Activated naive CD4-positive, alpha-beta T cell treated with Interleukin-2 at 50 U/mL for 16 hours (primary cell): ENCODE measurements at places on chromosomes 1 and 21.

DNA sequence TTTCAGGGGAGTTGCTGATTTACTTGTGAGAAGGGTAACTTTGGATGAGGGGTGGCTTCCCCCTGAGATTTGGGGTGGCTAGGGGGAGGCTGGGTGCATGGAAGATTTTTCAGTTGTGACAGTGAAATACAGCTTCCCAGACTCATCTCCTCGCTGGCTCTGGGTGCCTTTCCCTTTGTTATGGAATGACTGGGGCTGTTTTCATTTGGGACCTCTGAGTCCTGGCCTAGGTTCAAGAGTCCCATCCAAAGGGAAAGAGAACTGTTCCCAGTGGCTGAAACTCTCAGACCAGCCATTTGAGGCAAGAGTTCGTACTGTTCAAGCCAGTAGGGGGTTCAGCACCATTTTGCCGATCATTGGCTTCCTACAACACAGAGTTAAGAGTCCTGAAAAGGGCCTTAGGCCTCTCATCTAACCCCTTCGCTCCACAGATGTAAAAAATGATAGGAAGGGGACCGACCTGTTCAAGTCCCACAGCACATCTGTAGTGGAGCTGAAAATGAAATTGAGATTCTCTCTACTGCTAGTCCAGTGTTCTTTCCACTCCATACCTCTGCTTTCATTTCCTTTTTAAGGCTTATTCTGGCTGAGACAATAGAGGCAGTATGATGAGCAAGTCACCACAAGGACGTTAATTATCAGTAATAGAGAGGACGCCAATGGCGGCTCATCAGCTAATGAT is 958 bp downstream of the DDR2 start:
- no peak for DNase-seq

GRCh38 chr1:71240656-71241055 is 159.8 kb upstream of the ZRANB2 start:
- no peak for DNase-seq

DNA sequence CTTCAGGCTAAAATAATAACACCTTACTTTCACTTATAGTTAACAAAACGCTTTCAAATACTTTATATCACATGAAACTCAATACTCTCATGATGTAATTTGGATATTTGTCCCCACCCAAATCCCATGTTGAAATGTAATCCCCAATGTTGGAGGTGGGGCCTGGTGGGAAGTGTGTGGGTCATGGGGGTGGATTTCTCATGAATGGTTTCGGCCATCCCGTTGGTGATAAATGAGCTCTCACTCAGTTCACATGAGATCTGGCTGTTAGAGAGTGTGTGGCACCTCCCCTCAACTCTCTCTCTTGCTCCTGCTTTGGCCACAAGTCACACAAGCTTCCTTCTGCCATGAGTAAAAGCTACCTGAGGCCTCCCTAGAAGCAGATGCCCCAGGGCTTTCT is 22.5 kb upstream of the PTGFRN start:
- no peak for DNase-seq

- DNase-seq = no peak
Observed at GRCh38 chr1:40868051-40868723, 6.0 kb upstream of the CITED4 start.

- DNase-seq = no peak
Observed at GRCh38 chr21:34844924-34845238, 176.1 kb downstream of the CLIC6 start.

GRCh38 chr1:240178366-240178765 is 86.7 kb downstream of the FMN2 start:
- DNase-seq = no peak

GRCh38 chr1:35675773-35676172 is 34.4 kb upstream of the PSMB2 start:
- DNase-seq = no peak

GRCh38 chr1:93592551-93592949 is 89.1 kb downstream of the BCAR3 start:
- no peak for DNase-seq

GRCh38 chr1:37556712-37557196 is at the start of gene DNALI1:
Gene DNALI1 (plus strand): TSS chr1:37556940. CDS start chr1:37556995, 55 bp downstream.
- DNase-seq = no peak

- DNase-seq = no peak
Observed at GRCh38 chr1:224779536-224779935, 149.9 kb upstream of the DNAH14 start.

DNA sequence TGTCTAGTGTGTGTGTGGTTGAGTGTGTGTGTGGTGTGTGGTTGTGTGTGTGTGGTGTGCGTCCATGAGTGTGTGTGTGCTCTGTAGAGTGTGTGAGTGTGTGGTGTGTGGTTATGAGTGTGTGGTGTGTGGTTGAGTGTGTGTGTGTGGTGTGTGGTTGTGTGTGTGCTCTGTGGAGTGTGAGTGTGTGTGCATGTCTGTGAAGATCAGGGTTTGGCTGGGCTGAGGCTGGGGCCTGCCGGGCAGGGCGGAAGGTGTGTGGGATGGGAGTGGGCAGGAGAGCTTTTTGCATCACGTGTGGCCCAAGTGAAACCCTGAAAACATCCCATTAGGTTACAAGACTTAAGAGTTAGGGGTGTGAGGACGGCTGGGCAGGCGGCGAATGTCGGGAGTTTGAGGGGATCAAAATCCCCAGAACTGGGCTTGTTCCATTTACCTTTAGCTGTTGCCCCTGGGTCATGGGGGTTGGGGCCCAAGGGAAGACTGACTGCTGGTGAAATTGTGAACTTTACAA is 2.9 kb upstream of the FCMR start:
- DNase-seq = peak; percentile 27

DNA sequence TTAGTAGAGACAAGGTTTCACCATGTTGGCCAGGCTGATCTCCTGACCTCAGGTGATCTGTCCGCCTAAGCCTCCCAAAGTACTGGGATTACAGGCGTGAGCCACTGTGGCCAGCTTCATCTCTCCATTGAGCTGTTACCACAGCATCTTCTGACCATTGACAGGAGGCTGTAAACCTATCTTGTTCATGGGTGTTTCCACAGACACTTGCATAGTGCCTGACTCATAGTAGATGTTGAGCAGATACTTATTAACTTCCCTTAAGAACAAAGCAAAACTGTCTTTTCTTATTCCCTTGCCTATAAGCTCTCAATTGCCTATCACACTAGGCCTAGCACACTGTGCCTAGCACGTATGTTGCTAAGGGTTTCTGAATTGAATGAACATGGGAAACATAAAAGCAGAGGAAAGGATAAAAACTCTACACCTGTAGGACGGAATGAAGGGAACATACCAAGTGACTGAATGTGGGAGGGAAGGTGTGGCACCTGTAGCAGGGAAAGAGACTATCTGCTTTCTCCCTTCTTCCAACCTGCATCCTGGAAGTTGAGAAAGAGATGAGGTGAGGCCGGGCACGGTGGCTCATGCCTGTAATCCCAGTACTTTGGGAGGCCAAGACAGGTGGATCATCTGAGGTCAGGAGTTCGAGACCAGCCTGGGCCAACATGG is 1.2 kb upstream of the C1orf54 start:
- no peak for DNase-seq

DNA sequence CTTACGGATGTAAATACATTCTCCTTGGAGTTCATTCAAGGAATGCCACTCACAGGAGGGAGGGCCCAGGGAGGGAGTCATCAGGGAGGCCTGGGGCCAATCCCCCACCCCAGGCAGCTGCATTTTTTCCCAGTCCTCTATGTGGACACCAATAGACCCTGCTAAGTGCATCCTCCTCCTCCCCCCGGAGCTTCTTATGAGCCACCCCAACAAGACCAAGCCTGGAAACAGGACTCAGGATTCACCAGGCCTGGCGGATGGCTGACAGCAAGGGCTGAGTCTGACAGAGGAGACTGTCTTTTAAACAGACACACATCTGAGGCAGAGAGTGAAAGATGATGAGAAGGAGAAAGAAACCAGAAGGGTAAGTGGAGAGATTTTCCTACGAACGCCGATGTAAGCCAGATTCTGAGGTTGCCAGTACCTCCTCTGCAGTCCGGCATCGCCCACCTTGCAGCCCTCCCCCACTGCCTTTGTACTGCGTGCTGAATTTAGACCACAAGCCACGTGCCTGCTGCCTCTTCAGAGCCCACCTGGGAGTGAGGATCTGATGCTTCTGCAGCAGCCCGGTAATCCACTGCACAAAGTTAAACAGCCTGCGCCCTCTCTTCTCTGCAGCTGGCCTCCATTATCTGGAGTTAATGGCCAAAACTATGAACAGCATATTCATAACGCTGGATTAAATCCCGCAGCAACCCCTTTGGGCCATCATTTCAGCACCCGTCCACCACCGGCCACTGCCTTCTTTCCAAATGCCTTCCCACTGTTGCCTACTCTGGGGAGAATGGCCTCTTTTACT is 17.6 kb upstream of the SFPQ start:
- no peak for DNase-seq

DNA sequence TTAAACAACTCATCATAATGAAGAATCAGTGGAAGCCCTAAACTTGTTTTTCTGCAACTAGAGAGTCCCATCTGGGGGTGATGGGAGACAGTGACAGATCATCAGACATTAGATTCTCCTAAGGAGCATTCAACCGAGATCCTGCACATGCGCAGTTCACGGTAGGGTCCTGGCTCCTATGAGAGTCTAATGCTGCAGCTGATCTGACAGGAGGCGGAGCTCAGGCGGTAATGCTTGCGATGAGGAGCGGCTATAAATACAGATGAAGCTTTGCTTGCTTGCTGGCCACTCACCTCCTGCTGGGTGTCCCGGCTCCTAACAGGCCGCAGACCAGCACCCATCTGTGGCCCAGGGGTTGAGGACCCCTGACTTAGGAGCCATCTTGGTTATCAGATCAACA is 247.2 kb downstream of the FMN2 start:
- DNase-seq = no peak
